ENCODE measurements at places on chromosomes 5 and 9. TPM values are rescaled to one million over a fixed set of nuclear protein-coding genes. Genes with fewer than 3 reads are reported as not detected.

The ROPN1L gene
- total RNA-seq = not detected

The NTNG2 gene
- total RNA-seq = 1.2 TPM

The FAM200C gene
- total RNA-seq = 25.3 TPM

The WWC1 gene
- 6.3 TPM for total RNA-seq

The PHF24 gene
- total RNA-seq = 1.8 TPM

The PIP5K1B gene
- 1.3 TPM for total RNA-seq

The HK3 gene
- not detected for total RNA-seq

The WDR31 gene
- total RNA-seq = 3.2 TPM

The SLC1A1 gene
- 12.5 TPM for total RNA-seq

The KLHL3 gene
- 26.8 TPM for total RNA-seq

The BTNL3 gene
- 0.34 TPM for total RNA-seq

The GARIN3 gene
- not detected for total RNA-seq

The MZB1 gene
- not detected for total RNA-seq

The SAP30L gene
- 13.2 TPM for total RNA-seq

The ZCCHC7 gene
- total RNA-seq = 20.0 TPM

The IL33 gene
- not detected for total RNA-seq

The ATP10B gene
- total RNA-seq = not detected

The CDKN2B-AS1 gene
- total RNA-seq = not detected

The KIAA0825 gene
- 3.7 TPM for total RNA-seq

The DDX46 gene
- 54.9 TPM for total RNA-seq

The CAMK2A gene
- total RNA-seq = 0.09 TPM

The ARHGEF28 gene
- total RNA-seq = 0.28 TPM

The OR1Q1 gene
- total RNA-seq = not detected

The FGF10 gene
- total RNA-seq = 1.3 TPM

The CAMK4 gene
- total RNA-seq = 5.0 TPM

The PPP2R2B gene
- 22.5 TPM for total RNA-seq

The FBXO38 gene
- 64.6 TPM for total RNA-seq

The MYMK gene
- total RNA-seq = not detected

The MLANA gene
- total RNA-seq = not detected

The DMGDH gene
- total RNA-seq = 1.4 TPM

The RNF130 gene
- 183 TPM for total RNA-seq

The EMB gene
- total RNA-seq = 40.6 TPM

The ESM1 gene
- not detected for total RNA-seq

The SPATA31E1 gene
- not detected for total RNA-seq

The FBP2 gene
- not detected for total RNA-seq

The RIC1 gene
- total RNA-seq = 27.4 TPM

The DDX4 gene
- total RNA-seq = 0.09 TPM

The DMRT3 gene
- total RNA-seq = 0.41 TPM

The GABBR2 gene
- total RNA-seq = not detected

The SPINK4 gene
- not detected for total RNA-seq

The BSPRY gene
- total RNA-seq = 0.25 TPM

The SFXN1 gene
- 181 TPM for total RNA-seq

The LRRC19 gene
- total RNA-seq = not detected

The FBXW5 gene
- 21.5 TPM for total RNA-seq

The C9orf153 gene
- not detected for total RNA-seq

The C5orf58 gene
- not detected for total RNA-seq

The PLAC8L1 gene
- not detected for total RNA-seq
